ENCODE measurements at places on chromosomes 2 and 18. TPM values are rescaled to one million over a fixed set of nuclear protein-coding genes. Genes with fewer than 3 reads are reported as not detected.

- H3K4me3 ChIP-seq, result no peak overlapping the region
- no peak overlapping the region for H3K27ac ChIP-seq
- DNase-seq, result no peak
- H3K27me3 ChIP-seq, result peaks cover 9% of the 10 kb centered on the region
These were observed 141.2 kb upstream of the TACR1 start for GRCh38 chr2:75340560-75340959.

GRCh38 chr18:78247615-78248289, 731.9 kb upstream of the SALL3 start:
- H3K4me3 ChIP-seq, result no peak overlapping the region
- H3K36me3 ChIP-seq, result no peaks in the 10 kb centered on the region
- no peaks in the 10 kb centered on the region for H3K27me3 ChIP-seq
- no peak for DNase-seq
- H3K27ac ChIP-seq, result no peak overlapping the region
- H3K4me1 ChIP-seq, result no peaks in the 10 kb centered on the region

- no peaks in the 10 kb centered on the region for H3K36me3 ChIP-seq
- peak overlapping the region; percentile 88 for H3K27ac ChIP-seq
- DNase-seq, result peak; percentile 88
- H3K27me3 ChIP-seq, result no peaks in the 10 kb centered on the region
- H3K4me1 ChIP-seq, result peaks cover 94% of the 10 kb centered on the region
These were observed 9.1 kb upstream of the ARID5A start for GRCh38 chr2:96527286-96528005.

DNA sequence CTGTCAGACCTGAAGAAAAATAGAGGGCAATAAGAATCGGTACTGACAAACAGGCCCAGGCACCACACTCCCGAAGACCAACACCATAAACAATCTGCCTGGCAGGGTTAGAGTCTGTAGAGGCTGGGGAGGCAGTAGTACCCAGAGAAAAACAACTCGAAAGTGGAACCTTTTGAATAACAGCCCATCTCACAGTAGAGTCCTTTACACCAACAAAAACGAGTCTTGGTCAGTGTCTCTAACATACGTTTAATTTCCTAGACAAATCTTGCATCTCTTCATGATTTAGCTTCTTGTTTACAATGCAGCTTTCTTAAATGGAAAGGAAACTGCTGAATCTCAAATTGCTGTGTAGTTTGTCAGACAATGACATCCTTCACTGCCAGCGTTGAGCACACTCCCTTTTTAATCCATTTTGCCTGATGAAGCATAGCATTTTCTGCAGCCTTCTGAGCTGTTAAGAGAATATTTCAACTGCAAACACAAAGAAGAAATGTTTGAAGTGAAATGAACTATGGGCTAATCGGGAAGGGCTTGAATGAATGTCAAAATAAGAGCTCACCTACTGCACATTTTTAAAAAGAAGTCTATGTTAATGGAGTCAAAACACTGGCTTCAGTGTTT, 73.1 kb upstream of the DSG1 start:
- DNase-seq, result no peak
- H3K36me3 ChIP-seq, result no peaks in the 10 kb centered on the region
- H3K27me3 ChIP-seq, result no peaks in the 10 kb centered on the region
- no peaks in the 10 kb centered on the region for H3K4me1 ChIP-seq

- no peak for DNase-seq
- no peaks in the 10 kb centered on the region for H3K36me3 ChIP-seq
- H3K27me3 ChIP-seq, result no peaks in the 10 kb centered on the region
- H3K4me1 ChIP-seq, result no peaks in the 10 kb centered on the region
- H3K4me3 ChIP-seq, result no peak overlapping the region
- no peak overlapping the region for H3K27ac ChIP-seq
These were observed 337.0 kb downstream of the MBD2 start for GRCh38 chr18:53887447-53887846.

DNA sequence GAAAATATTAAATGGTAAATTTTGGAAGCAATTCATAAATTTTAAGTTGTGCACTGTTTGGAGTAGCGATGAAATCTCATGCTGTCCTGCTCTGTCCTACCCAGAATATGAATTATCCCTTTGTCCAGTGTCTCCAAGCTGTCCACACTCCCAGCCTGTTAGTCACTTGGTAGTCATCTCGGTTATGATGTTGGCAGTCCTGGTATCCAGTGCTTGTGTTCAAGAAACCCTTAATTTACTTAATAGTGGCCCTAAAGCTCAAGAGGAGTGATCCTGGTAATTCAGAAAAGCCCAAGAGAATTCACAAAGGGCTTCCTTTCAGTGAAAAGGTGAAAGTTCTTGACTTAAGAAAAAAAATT, 71.8 kb upstream of the STAM2 start:
- H3K4me1 ChIP-seq, result no peaks in the 10 kb centered on the region
- H3K4me3 ChIP-seq, result no peak overlapping the region
- DNase-seq, result no peak
- no peaks in the 10 kb centered on the region for H3K36me3 ChIP-seq
- peaks cover 4% of the 10 kb centered on the region for H3K27me3 ChIP-seq

GRCh38 chr2:104854498-104855220, 744 bp downstream of the POU3F3 start:
- peak overlapping the region; percentile 75 for H3K27ac ChIP-seq
- DNase-seq, result no peak
- peaks cover 29% of the 10 kb centered on the region for H3K4me1 ChIP-seq
- H3K27me3 ChIP-seq, result peaks cover 80% of the 10 kb centered on the region
- H3K4me3 ChIP-seq, result peak overlapping the region; percentile 58
- peaks cover 12% of the 10 kb centered on the region for H3K36me3 ChIP-seq

Gene ERBB4
- total RNA-seq, result not detected

GRCh38 chr2:79824086-79824786, 311.4 kb downstream of the CTNNA2 start:
- no peak overlapping the region for H3K27ac ChIP-seq
- no peak for DNase-seq
- no peak overlapping the region for H3K4me3 ChIP-seq
- H3K4me1 ChIP-seq, result no peaks in the 10 kb centered on the region

DNA sequence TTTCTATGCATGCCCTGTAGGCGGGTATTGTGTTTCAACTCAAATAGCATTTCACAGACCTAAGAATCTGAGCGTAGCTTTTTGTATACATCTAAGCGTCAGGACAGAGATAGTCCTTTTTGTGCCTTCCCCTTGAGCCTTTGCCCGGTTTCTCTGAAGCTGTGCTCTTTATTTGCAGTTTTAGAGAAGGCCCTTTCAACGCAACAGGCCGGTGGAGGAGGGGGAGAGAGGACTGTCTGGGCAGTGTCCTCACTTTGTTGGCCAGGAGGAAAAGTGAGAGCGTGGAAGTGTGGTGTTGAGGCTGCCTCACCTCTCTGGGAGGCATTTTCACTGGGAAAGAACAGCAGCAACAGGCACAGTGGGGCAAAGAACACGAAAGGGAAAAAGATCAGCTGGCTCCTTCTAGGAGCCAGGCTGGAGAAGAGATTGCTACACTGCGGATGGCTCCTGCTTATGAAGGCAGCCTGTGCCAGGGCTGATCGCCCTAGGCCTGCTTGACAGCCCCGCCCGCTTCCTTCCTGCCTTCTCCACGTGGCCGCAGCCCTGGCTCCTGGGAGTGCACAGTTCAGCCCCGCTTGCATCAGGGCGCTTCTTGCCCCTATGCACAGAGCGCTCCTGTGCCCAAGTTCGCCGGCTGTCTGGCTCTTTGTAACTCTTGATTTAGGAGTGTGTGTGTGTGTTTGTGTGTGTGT, 195.6 kb upstream of the POU3F3 start:
- peaks cover 11% of the 10 kb centered on the region for H3K27me3 ChIP-seq
- no peaks in the 10 kb centered on the region for H3K36me3 ChIP-seq
- DNase-seq, result no peak
- no peak overlapping the region for H3K27ac ChIP-seq
- peaks cover 5% of the 10 kb centered on the region for H3K4me1 ChIP-seq
